ENCODE measurements at places on chromosomes 6 and 20. TPM values are rescaled to one million over a fixed set of nuclear protein-coding genes. Genes with fewer than 3 reads are reported as not detected.
A peak's percentile ranks its signal among the peaks of the same experiment; 100 is the strongest.

C20orf202 gene
- total RNA-seq, result not detected

WFDC10B gene
- not detected for total RNA-seq

SSTR4 gene
- total RNA-seq, result not detected

ROS1 gene
- total RNA-seq, result 0.32 TPM

- no peak for DNase-seq
These were observed 16.2 kb downstream of the FRS3 start for GRCh38 chr6:41763470-41763869.

- no peak for DNase-seq
These were observed 79.8 kb upstream of the ARID1B start for GRCh38 chr6:156697225-156697830.

DNA sequence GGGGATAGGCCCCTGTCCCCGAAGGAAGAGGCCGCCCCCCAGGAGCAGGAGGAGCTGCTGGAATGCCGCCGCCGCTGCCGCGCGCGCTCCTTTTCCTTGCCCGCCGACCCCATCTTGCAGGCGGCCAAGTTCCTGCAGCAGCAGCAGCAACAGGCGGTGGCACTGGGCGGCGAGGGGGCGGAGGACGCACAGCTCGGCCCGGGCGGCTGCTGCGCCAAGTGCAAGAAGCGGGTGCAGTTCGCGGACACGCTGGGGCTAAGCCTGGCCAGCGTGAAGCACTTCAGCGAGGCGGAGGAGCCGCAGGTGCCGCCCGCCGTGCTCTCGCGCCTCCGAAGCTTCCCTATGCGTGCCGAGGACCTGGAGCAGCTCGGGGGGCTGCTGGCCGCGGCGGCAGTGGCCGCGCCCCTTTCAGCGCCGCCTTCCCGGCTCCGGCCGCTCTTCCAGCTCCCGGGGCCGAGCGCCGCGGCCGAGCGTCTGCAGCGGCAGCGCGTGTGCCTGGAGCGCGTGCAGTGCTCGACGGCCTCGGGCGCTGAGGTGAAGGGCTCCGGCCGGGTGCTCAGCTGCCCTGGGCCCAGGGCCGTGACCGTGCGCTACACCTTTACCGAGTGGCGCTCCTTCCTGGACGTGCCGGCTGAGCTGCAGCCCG is 630 bp downstream of the PPP1R3G start:
- DNase-seq, result peak; percentile 44

GRCh38 chr6:42118162-42119001 is 24.0 kb downstream of the C6orf132 start:
- DNase-seq, result no peak

- DNase-seq, result no peak
These were observed 367.7 kb downstream of the KIF16B start for GRCh38 chr20:16205507-16205906.

DNA sequence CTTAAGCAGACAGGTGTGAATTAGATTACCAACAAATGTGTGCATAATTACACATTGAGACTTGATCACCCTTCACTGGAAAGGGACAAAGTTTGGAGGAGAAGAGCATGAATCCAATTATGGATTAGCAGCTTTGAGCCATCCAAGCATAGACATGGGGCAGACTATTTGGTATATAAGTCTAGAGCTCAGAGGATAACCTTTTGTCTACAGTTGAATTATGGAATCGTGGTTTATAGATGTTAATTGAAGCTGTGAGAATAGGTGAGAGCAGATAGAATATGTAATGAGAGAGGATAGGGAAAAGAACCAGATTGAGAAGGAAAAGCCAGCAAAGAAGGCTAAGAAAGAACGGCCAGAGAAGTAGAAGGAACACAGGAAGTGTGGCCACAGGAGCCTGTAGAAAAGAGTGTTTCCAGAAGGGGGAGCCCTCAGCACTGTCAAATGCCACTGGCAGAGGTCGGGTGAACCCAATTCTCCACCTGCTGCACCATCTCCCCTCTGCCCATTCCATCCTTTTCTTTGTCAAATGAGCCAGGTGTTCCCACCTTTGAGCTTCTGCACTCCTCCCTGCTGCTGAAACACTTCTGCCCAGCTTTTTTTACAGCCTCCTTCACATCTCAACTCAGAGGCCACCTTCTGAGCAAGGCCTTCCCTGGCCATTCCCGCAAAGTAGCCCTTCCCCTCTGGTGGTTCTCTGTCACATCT is 7.3 kb downstream of the DNTTIP1 start:
- DNase-seq, result peak; percentile 63
